SJCRH30 (cell line): ENCODE measurements at places on chromosomes 6 and 20. TPM values are rescaled to one million over a fixed set of nuclear protein-coding genes. Genes with fewer than 3 reads are reported as not detected.

COL20A1 gene
- total RNA-seq: 0.18 TPM in 1 of 2 replicates, not detected in the other

KIAA1755 gene
- 1.4 TPM in 2 replicates for total RNA-seq

LPA gene
- total RNA-seq: not detected in 2 replicates

SLC35A1 gene
- total RNA-seq: 16.5 and 18.4 TPM in 2 replicates

RSPH9 gene
- not detected in 2 replicates for total RNA-seq

FAM184A gene
- total RNA-seq: 8.9 and 11.3 TPM in 2 replicates
